ENCODE measurements at places on chromosomes 1 and 21.

DNA sequence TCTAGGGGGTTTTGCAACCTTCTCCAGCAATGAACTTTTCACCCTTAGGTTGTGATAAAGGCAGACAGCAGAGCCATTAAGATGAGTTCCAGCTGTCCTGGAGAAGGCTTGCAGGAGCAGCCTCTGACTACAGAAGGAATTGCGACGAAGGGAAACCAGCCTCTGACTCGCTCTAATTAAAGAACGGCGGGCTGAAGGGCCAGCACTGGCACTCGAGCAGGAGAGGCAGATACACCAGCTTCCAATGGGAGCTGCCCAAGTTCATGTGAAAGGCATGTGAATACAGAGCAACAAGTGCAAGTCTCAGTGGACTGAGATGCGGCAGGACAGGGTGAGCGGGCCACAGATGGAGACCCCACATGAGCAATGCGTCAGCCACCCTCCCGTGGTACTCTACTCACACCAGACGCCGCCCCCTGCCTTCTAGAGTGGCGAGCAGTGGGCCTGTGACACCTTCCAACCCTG, 15.7 kb downstream of the RCC2 start:
- no peak for DNase-seq

- DNase-seq: no peak
Observed at GRCh38 chr1:109543283-109543987, 3.8 kb downstream of the GPR61 start.

GRCh38 chr1:84851839-84852238, 41.2 kb downstream of the LPAR3 start:
- DNase-seq: peak; percentile 57

DNA sequence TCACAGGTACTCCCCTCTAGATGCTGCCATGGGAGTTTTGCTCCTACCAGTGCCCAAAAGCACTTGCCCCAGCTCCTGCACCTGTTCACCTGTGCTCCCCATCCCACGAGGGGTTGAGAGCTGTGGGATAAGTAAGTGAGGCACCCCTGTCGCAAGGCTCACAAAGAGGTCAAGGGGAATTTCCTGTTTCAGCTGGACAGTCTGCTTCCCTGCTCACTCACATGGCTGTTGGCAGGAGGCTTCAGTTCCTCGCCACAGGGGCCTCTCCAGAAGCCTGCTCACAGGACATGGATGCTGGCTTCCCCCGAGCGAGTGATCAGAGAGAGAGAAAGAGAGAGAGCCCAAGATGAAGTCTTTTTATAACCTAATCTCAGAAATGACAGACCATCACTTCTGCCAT, 8.7 kb upstream of the NCMAP start:
- DNase-seq: no peak

- no peak for DNase-seq
Observed at GRCh38 chr1:64478594-64479470, 8.9 kb downstream of the CACHD1 start.

DNA sequence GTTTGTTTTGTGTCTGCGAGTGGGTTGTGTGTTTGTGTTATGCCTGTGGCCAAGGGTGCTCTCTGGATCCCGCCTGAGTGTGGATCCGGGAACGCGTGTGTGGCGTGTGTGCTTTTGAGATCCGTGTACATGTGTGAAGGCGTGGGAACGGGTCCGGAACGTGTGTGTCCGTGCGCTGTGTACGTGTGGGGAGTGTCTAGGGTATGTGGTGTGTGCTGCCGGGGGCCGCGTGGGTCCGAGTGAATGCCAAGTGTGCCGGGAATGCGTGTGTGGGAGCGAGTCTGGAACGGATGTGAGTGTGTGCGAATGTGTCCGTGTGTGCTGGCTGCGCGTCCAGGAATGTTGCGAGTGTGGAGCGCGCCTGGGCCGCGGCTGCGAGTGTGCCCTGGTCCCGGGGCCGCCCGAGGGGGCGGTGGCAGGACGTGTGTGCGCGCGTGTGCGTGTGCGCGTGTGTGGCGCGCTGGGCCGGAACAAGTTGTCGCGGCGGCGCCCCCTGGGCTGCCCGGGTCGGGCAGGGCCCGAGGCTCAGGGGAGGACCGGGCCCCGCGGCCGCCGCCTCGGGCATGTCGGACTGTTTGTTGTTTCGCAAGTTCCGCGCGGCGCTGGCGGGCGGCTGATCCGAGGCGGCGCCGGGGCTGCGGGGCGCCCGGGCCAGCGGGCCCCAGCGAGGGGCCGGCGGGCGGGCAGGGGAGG, 953 bp downstream of the PTPRU start:
- DNase-seq: peak; percentile 67

GRCh38 chr1:4170548-4171340, 270.7 kb upstream of the C1orf174 start:
- DNase-seq: no peak

DNA sequence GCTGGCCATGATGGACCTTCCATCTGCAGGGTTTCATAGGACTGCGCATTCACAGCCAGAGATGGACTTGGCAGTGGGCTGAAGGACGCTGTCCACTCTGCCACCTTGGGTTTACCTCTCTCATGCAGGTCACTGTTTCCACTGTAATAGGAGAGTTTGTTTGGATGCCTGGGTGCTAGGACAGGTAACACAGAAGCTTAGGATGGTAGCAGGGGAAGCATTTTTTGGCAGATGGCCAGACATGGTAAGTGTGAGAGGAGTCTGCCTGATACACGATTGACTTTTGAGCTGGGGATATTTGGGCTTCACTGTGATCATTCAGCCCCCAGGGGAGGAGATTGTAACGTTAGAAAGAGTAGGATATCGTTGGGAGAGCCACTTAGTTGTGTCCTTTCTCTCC, 11.8 kb downstream of the PSEN2 start:
- DNase-seq: no peak

DNA sequence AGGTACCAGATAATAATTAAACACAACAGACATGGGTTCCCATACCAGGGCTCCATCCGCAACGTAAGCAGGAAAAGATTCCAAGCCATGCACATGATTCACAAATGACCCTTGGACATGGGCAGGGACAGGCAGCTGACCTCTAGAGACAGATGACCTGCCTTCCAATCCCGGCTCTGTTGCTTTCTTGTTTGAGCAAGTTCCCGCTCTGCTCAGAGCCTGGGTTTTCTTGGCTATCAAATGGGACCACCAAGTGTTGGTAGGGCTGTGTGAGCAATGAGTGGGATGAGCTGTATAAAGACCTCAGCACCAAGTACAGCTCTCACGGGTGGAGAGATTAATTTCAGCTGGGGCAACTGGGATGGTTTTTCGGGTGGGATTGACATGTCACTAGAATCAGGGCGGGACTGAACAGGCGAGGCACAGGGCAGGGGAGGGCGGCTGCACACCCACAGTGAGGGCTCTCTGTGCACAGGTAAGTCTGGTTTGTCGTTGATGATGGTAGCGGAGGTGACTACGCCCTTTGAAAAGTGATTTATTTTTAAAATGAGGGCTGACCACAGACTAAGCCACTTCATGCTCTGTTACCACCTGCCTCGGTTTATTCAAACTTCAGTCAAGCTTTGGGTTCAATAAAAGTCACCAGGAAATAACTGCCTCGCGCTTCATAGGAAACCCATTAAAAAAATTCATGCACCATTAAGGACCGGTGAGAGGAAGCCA, 57.5 kb upstream of the IFFO2 start:
- DNase-seq: no peak

- no peak for DNase-seq
Observed at GRCh38 chr1:243786531-243786930, 63.5 kb downstream of the AKT3 start.

DNA sequence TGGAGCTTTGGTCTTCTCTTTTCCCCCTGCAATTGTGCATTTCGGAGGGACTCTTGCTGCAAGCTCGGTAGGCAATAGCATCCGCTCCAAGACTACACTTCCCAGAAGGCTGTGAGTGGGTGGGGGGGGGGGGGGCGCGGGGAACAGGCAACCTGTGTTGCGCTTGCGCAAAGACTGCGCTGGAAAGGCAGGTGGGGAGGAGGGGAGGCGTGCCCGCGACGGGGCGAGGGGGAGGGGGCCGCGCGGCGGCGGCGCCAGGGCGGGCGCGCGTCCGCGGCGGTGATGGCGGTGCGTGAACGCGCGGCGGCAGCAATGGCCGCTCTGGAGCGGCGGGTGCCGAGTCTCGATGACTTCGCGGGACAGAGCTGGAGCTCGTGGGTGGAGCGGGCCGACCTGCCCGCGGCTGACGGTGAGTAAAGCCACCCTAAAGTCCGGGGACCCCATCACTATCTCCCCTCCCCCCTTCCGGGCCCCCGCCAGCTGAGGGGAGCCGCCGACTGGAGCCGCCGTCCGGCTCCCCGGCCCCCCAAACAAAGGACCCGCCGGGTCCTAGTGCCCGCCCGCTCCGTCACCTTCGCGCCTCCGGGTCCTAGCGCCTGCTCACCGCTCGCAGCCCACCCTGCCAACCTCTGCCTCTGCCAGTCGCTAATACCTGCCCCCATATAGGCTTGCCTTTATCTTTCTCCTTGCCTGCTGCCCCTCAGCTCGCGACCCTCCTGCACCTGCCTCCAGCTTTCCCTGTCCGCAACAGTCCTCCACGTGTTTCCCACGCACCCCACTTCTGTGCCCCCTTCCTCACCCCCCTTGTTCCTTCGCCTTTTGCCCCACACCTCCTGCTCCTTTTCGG, at the start of gene ATXN7L2:
ATXN7L2 (plus strand) TSS at position 234 of the 847 bp plus-strand sequence; CDS start at position 283, 49 bp downstream.
- peak; percentile 94 for DNase-seq

DNA sequence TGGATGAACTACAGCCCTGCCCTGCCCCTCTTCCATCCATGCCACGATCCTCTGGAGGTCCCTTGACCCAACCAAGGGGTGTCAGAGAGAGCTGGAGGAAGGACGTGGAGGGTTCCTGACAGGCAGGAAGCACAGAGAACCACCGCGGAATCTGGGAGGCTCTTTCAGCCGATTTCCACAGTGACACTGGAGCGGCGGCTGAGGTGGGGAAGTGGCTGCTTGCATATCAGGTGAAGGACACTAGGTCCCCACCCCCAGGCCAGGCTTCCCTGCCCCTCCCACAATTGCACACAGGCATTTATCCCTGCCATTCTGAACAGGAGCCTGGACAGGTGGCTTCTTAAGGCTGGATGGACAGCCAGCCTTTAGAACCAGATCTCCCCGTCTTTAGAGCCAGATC, 17.5 kb downstream of the LRRC71 start:
- DNase-seq: no peak

DNA sequence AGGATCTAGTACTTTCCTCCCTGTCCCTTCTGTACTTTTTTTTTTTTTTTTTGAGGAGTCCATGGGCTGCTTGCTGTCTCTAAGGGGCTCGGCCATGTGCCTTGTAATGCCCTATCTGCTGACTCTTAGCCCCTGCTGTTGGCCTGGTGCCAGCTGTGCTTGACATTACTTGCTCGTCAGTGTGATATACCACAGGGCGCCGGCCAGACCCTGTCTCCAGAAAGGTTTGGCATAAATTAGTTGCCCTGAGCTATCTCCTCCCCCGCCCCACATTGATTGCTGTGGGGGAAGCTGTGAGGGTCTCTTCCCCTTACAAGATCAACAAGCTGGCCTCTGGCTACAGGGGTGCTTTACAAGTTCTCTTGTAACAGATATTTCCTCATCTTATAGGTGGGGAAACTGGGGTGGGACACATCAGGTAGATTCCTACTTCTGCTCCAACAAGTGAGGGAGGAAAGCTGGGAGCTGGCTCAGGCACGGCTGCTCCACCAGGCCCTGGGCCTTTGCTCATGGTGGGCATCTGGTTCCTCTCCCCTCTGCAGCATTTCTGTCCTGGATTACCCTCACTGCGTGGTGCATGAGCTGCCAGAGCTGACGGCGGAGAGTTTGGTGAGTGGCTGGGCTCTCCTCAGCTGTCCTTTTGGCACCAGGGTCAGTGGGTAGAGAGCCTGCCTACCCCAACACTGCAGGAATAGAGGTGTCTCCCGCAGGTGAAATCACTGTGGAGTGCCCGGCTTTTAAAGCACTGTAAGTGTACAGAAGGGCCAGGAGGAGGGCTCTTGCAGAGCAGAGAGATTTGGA, 15.6 kb downstream of the STRIP1 start:
- DNase-seq: no peak

DNA sequence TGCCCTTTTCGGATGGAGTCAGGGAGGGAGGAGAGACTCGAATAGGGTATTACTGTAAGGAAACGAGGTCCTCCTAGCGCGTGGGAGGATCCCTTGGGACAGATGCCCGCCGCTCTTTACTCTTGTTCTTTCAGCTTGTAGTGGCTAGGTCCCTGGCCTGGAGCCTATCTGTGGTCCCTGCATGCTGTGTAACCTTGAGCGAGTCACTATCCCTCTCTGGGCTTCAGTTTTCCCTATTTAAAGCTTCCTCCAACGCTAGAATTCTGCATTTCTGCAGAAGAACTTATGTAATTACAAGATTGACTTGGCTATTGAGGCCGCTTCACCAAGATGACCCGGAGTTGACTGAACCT, 744 bp downstream of the MIER1 start:
- no peak for DNase-seq

DNA sequence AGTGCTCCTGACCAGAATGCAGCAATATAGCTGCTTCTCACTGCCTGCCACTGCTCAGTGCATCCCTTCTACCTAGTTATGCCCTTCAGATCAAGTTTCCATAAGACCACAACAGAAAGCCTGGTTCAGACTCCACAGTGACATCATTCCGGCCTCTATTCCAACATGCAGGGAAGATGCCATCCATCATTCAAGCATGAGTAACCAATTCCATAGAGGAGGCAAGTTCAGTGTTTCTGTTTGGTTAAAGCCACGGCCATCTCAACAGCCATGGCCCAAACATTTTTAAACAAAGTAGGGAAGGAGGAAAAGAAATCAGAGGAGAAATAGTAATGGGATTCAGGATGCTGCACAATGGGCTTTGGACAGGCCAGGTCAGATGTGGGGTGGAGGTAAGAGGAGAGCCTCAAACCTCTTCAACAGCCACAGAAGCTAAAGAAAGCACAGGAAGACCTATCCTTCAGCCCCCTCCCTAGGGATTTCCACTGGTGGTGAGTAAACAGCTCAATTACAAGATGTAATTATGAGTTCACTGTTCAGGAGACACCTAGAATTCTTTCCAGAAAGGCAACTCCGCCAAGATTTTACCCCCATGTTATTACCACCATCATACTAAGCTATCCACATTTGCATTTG, 484.9 kb downstream of the SETD4 start:
- DNase-seq: no peak

DNA sequence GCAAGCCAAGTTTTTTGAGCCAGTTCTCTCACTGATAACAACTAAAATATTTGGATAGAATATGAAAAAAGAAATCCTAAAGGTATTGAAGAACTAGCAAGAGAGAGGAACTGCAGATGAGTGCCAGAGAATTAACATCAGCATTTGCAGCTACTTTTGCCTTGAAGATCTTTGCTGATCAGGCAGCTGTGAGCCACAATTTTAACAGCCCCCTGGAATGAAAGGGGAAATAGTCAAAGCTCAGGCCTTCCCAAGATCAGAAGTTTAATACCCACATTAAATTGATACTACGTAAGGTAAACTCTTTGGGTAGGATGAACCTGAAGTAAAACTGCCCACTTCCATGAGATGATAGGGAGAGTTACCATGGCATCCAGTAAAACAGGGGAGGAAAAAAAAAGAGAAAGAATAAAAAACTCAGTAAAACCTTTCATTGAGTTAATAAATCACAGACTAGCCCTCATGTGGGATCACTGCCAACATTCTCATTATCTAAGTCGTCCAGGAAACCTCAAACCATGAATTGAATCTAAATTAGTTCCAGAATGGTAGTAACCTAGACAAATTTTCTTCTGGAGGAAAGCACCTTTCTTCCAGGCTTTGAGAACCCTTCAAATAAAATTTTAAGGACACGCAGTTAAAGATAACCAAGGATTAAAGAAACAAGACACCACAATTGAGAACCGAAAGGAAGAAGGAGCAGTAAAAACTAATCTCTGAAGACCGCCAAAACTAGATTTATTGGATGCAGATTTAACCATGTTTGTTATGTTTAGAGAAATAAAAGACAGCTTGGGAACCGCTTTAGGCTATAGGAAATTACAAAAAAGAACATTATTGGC, 28.3 kb downstream of the SCP2 start:
- no peak for DNase-seq

Measured in suppressor macrophage (primary cell).